ENCODE measurements at places on chromosomes 5 and 9.

GRCh38 chr9:29144476-29144875 is 1571.2 kb upstream of the C9orf72 start:
- DNase-seq, result no peak

DNA sequence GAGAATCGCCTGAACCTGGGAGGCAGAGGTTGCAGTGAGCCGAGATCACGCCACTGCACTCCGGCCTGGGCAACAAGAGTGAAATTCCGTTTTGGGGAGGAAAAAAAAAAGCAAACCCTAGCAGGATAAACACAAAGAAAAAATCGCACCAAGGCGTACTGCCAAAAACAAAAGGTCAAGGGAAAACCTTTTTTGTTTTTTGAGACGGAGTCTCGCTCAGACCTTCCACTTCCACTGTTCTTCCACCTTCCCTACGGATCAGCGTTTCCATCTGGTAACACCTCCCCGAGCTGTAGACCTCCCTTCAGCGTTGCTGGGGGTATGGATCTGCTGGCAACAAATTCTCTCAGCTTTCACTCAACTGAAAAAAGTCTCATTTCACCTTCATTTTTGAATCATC is 20.1 kb upstream of the FCN2 start:
- DNase-seq, result no peak

DNA sequence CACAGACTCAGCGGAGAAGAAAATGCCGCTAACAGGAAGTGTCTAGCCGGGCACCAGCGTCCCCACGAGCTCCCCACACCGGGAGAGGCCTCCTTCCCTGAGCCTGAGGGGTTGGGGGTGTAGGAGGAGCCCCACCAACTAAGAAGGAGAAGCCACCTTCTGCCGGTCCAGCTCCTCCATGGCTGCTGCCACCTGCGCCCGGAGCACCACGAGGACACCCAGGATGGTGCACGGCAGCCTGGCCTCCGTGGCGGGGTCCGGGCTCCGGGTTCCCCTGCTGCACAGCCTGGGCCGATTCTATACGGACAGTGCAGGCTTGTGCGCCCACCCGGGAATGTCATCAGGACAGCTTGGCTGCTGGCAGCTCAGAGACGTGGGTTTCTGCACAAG is 297 bp downstream of the LCN8 start:
- DNase-seq, result no peak

DNA sequence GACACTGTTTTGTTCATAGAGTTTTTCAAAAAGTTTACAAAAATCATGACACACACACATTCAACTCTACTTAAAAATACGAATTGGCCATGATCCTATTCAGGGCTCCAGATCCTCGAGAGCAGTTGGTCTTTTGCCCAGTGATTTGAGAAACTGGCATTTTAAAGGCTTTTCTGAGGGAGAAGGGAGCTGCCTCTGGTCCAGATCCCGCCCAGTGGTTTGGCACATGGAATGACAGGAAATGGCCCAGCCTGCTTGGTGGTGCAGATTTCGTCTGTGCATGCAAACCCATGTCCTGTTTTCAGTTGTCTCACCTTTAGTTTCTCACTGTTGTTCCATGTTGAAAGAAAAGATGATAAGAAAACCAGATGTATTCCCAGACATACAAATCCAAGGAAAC is 3.6 kb downstream of the CAMK4 start:
- no peak for DNase-seq

Measured in GM20000 (cell line).